ENCODE measurements at places on chromosomes 7 and 10.

GRCh38 chr7:18225067-18225466 lies 197.4 kb upstream of the PRPS1L1 start:
- DNase-seq, result no peak

DNA sequence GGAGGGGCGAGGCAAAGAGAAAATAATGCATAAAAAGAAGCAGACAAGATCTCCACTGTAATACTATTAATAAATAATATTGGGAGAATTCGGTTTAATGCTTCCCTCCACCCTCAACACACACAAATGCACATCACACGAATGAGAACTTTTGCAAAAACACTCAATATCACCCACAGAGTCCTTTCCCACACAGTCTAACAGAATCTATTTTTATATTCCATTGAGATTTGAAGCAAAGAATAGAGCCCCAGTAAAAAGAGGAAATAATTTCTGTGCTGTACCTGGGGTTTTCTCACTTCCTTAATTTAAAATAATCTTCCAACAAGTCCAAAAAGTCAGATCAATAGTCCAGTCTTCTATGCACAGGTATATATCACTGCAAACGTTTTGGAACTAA lies 17.0 kb downstream of the PIK3AP1 start:
- DNase-seq, result no peak

- no peak for DNase-seq
Measured at GRCh38 chr10:16944986-16945385, 127.8 kb upstream of the RSU1 start.

DNA sequence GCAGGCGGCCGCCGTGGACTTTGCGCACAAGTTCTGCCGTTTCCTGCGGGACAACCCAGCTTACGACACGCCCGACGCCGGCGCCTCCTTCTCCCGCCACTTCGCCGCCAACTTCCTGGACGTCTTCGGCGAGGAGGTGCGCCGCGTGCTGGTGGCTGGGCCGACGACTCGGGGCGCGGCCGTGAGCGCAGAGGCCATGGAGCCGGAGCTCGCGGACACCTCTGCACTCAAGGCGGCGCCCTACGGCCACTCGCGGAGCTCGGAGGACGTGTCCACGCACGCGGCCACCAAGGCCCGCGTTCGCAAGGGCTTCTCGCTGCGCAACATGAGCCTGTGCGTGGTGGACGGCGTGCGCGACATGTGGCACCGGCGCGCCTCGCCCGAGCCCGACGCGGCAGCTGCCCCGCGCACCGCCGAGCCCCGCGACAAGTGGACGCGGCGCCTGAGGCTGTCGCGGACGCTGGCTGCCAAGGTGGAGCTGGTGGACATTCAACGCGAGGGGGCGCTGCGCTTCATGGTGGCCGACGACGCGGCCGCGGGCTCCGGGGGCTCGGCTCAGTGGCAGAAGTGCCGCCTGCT lies 14.1 kb downstream of the SH2B2 start:
- no peak for DNase-seq

GRCh38 chr7:43766564-43766963 lies 8.1 kb downstream of the BLVRA start:
- DNase-seq, result no peak

- no peak for DNase-seq
Measured at GRCh38 chr10:14571866-14572507, 202.7 kb downstream of the FAM107B start.

DNA sequence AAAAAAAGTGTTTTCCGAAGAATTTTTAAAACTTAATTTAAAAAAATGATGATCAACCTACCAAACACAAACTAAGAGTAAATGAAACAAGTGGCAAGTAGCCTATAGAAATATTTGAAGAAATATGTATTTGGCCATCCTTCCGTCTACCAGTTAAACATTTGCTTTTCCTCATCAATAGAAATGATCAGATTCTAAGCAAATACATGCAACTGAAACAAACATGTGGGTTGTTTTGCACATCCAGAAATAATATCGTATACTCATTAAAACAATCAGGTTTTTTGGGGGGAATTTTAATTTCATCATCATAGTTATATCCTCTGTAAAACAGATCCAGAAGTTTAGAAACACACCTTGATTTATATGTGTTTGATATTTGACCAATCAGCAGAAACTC lies 1011.7 kb downstream of the GATA3 start:
- no peak for DNase-seq

GRCh38 chr10:59905066-59905730 lies 1.2 kb downstream of the CCDC6 start:
- no peak for DNase-seq

GRCh38 chr7:110326966-110327365 lies 764.0 kb upstream of the LRRN3 start:
- DNase-seq, result no peak

GRCh38 chr7:91554883-91555282 lies 290.6 kb downstream of the FZD1 start:
- DNase-seq, result no peak

DNA sequence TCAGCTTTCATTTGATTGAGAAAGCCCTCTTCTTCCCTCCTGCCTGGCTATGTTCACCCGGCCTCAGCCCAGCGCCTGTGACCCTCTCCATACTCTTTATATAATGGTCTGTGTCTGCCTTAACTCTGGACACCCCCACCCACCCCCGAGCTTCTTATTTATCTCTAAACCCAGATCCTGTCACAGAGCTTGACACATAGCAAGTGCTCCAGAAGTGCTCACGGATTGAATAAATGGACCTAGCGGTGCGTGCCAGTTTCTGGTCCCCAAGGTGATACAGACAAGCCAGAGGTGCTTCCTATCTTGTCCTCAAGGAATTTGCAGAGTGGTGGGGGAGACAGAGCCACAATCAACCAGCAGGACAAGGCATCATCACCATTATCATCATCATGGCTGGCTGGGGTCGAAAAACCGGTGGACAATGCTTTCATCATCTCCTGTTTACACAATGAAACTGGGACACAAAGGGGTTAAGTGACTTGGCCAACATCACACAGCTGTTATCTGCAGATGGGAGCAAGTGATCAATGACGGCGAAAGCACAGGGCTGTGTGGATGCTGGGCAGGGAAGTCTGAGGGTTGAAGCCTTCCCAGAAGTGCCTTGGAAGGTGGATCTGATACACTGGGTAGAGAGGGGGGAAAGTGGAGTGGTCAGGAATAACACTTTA lies 2.2 kb upstream of the LOXL4 start:
- no peak for DNase-seq

DNA sequence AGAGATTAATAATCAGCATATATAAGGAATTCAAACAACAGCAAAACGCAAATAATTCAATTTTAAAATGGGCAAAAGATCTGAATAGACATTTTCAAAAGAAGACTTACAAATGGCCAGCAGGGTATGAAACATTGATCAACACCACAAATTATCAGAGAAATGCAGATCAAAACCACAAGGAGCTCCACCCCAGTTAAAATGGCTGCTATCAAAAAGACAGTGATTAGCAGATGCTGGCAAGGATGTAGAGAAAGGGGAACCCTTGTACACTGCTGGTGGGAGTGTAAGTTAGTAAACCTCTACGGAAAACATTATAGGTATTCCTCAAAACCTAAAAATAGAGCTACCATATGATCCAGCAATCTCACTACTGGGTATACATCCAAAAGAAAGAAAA lies 128.0 kb upstream of the CACUL1 start:
- DNase-seq, result no peak
